ENCODE measurements at places on chromosomes 5 and 9.

DNA sequence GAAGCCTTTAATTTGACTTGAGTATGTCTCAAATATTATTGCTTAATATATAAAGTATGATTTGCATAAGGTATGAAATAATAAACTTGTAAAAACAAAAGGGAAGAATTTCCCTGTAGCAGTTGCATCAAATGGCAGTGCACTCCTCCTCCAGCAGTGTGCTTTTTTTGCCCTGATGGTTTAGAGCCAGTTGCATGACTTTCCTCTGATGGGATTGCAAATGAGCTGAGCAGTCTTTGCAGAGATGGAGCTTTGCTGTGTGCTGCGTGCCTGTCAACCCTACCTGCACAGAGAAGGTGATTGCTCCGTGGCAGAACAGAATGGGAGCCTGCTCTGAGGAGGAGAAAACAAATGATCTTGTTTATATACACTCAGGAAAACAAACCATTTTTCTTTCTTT, 22.7 kb upstream of the CATSPER3 start:
- no peak for DNase-seq

DNA sequence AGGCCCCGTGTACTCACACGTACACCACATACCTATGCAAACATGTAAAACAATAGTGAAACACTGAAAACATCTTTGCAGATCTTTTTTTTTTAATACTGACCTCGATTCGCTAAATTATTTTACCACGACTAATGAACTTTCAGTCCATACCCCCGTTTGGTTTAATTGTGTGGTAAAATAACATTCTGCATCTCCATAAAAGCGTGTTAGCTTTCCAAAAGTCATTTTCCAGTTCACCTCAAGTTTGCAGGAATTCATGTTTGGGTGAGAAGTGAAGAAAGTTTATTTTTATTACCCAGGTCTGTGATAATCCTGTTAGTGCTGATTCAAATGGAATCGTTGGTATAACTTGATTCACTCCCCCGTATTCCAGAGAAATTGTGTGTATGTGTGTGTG, 652 bp downstream of the ARSK start:
- DNase-seq = no peak

DNA sequence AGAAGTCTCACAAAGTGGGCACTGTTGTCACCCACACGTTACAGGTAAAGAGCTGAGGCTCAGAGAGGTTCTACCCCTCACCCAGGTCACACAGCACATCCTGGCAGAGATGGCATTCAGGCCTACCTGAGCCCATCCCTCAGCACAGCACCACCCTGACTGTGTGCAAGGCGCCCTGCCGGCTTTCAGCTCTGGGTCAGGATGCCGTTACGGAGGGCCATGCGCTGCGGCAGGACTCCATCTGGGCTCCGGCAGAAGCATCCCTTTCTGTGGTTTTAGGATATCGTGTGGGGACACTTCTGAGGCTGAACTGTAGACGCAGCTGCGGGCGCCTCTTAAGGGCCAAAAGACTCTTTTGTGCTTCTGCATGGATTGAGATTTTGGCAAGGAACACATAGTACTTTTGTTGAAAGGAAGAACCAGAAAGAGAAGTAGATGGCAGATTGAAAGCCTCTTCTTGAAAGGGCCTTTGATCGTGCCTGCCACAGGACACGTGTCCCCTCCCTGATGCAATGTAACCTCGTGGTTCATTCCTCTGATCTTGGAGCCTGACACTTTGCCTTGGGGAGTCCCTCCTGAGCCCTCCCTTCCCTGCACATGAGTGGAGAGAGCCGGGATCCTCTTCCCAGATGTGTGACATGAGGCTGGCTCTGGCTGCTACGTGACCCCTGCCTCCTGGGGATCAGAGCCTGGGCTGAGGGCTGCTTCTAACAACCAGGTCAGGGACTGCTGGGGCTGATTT, 31.3 kb downstream of the USP20 start:
- DNase-seq = no peak

GRCh38 chr5:176891331-176891958, 7.7 kb downstream of the HK3 start:
- DNase-seq = no peak

Measured in activated CD8-positive, alpha-beta memory T cell treated with anti-CD3 and anti-CD28 coated beads for 1 hour (primary cell).